ENCODE measurements at places on chromosomes 2 and 18. TPM values are rescaled to one million over a fixed set of nuclear protein-coding genes. Genes with fewer than 3 reads are reported as not detected.
A peak's percentile ranks its signal among the peaks of the same experiment; 100 is the strongest.

Gene KYNU
- not detected for total RNA-seq

Gene SERPINB11
- total RNA-seq, result not detected

Gene SCN3A
- 0.96 TPM for total RNA-seq

Gene GALNT3
- total RNA-seq, result 49.7 TPM

Gene C2orf92
- total RNA-seq, result 13.8 TPM

Gene TANC1
- total RNA-seq, result 34.5 TPM

Gene ANKZF1
- total RNA-seq, result 85.9 TPM

Gene AFF3
- total RNA-seq, result 9.0 TPM

DNA sequence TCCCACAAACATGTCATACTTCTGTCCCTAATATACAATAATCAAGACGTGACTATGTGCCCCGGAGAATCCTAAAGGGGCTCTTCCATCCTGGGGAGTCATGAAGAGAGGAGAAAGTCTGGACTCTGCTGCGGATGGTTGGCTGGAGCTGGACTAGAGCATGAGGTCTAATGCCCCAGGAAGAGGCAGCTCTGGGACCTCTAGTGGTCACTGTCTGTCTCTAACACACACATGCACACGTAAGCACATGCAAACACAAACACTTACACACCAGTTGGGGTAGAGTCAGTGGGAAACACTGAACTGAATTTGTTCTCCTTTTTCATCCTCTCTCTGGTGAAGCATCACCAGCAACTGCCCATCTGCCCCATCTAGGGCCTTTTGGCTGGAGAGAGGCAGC is 271.6 kb downstream of the TDRD15 start:
- no peaks in the 10 kb centered on the region for H3K4me1 ChIP-seq
- no peak overlapping the region for H3K27ac ChIP-seq
- DNase-seq, result no peak
- H3K27me3 ChIP-seq, result no peaks in the 10 kb centered on the region
- no peaks in the 10 kb centered on the region for H3K36me3 ChIP-seq

- H3K4me3 ChIP-seq, result no peak overlapping the region
- DNase-seq, result no peak
Observed at GRCh38 chr18:21826196-21826595, 85.6 kb downstream of the MIB1 start.

DNA sequence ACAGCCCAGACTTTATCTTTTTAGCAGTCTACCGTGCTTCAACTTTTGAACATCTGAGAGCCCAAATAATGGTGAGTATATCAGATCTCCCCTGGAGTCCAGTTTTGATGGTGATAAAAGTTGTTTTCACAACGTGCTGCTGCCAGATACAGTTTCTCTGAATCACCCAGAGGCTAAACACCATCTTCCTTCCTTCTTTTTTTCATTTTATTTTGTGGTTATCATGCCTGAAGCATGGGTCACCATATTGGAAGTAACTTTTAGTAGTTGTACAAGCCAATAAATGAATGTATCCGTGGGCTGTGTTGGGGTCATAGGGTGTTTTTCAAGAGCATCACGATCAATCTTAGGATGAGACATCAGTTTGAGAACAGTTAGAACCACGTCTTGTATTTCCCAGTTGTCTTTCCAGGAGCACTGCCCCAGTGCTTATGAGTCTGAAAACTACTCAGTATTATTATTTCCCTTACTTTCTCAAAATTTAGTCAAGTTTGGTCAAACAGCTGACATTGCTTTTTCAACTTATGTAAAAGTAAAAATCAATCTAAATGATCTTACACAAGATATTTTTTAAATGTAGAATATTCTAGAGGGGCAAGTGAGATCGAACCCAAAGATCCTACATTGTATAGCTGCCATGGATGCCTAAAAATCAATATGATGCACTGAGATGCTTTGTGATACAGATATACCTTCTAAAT is 311.4 kb downstream of the CTNNA2 start:
- H3K27ac ChIP-seq, result no peak overlapping the region
- no peaks in the 10 kb centered on the region for H3K4me1 ChIP-seq
- no peaks in the 10 kb centered on the region for H3K27me3 ChIP-seq
- no peaks in the 10 kb centered on the region for H3K36me3 ChIP-seq

DNA sequence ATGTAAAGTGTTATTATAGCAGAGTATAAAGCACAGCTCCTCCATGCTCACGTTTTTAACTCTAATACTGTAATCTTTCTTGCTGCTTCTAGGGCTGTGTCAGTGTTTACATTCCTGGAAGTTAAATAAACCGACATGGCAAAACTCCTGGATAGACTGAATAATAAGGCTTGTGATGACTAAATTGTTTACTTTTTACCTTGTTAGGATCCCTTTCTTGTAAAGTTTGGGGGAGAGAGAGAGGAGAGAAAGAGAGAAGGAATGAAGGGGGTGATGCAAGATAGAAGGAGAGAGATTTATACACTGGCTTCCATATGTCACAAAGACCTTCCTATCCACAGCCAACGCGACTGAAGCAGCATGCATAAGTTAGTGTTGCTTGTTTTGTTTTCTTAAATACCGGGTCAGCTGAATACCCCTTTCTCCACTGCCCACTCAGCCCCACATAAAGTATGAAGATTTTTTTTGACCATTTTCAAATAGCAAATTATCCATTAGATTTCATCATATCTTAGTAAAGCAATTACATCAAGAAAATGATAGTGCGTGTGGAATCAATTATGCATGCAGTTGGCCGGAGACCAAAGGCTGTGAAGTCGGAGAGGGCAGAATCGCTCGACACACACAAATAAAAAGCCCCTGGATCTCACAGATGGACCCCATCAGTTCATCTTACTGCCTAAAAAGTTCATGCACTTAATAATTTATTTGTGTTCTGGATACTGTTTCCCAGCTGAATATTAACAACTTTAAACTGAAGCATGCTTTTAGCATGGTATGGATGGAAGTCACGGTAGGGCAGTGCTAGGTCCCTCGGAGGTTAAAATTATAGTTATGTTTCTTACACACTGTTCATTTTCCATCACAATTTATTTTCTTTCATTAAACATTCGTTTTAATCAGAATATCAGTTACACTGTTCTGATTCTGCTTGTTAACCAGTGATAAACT is 20.1 kb downstream of the BCL11A start:
- no peak for DNase-seq
- H3K27me3 ChIP-seq, result no peaks in the 10 kb centered on the region
- H3K36me3 ChIP-seq, result no peaks in the 10 kb centered on the region
- peak overlapping the region; percentile 81 for H3K27ac ChIP-seq
- peaks cover 100% of the 10 kb centered on the region for H3K4me1 ChIP-seq

GRCh38 chr18:9994701-9995235 is 81.0 kb downstream of the VAPA start:
- no peak overlapping the region for H3K27ac ChIP-seq
- H3K27me3 ChIP-seq, result no peaks in the 10 kb centered on the region
- DNase-seq, result no peak

GRCh38 chr2:7719876-7720275 is 802.7 kb downstream of the RNF144A start:
- no peak overlapping the region for H3K27ac ChIP-seq
- H3K36me3 ChIP-seq, result no peaks in the 10 kb centered on the region
- H3K27me3 ChIP-seq, result no peaks in the 10 kb centered on the region
- no peak for DNase-seq

DNA sequence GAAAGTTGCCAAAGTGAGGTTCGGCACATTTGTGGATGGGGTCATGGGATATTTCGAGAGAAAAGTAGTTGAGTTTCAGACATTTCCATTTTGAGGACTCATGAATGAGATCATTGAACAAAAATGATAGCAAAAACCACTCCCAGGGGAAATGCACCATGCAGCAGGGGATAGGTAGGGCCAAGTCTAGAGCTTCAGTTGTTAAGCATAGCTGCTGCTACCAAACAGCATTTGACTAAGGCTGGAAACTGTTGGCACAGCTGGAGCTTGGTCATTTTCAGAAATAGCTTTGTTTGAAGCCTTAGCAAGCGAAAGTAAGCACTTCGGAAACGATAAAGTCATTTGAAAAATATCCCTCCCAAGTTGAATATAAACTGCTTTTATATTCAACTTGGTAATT is 431.8 kb downstream of the SOCS6 start:
- H3K27me3 ChIP-seq, result no peaks in the 10 kb centered on the region
- H3K36me3 ChIP-seq, result no peaks in the 10 kb centered on the region
- H3K4me1 ChIP-seq, result no peaks in the 10 kb centered on the region
- H3K4me3 ChIP-seq, result no peak overlapping the region

DNA sequence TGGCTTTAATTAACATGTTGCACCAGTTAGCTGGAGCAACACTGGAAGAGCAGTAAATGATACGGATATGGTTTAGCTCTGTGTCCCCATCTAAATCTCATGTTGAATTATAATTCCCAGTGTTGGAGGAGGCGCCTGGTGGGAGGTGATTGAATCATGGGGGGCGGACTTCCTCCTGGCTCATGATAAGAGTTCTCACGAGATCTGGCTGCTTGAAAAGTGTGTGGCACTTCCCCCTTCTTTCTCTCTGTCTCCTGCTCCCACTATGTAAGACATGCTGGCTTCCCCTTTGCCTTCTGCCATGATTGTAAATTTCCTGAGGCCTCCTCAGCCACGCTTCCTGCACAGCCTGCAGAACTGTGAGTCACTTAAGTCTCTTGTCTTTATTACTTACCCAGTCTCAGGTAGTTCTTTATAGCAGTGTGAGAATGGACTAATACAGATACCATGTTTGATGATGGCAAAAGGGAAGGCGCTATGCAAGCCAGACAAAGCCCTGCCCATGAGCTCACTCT is 963.6 kb downstream of the SOCS6 start:
- no peak overlapping the region for H3K4me3 ChIP-seq
- no peaks in the 10 kb centered on the region for H3K36me3 ChIP-seq
- no peaks in the 10 kb centered on the region for H3K4me1 ChIP-seq
- no peaks in the 10 kb centered on the region for H3K27me3 ChIP-seq

DNA sequence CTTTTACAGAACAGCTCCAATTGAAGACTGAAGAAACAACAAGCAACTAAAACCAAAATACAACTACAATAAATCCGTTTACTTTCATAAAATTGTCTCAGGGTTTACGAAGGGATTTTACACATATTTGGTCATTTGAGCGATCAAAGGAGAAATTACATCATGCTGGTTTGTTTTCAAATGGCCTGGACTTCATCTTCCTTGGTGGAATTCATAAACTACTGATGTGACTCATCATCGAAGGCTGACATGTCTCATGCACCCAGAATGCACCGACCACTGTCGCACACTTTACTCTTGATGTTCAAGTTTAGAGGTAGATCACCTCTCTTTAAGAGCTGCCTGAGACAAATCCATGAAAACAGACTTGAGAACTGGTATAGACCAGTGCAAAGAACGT is 25.6 kb upstream of the PMAIP1 start:
- no peak overlapping the region for H3K4me3 ChIP-seq
- H3K27me3 ChIP-seq, result no peaks in the 10 kb centered on the region
- H3K4me1 ChIP-seq, result no peaks in the 10 kb centered on the region
- no peaks in the 10 kb centered on the region for H3K36me3 ChIP-seq

DNA sequence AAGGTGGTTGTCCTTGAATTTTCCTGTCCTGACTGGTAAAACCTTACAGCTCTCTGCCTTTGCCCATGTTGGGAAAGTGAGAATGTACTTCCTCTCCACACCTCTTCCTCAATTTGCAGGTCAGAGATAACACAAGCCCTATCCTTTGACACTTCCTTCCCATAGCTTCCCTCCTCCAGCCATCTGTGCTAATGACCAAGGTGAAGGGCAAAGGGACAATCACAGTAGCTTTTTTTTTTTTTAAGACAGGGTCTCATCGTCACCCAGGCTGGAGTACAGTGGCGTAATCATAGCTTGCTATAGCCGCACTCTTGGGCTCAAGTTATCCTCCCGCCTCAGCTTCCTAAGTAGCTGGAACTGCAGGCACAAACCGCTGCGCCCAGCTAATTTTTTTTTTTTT is 24.3 kb upstream of the STPG4 start:
- DNase-seq, result no peak
- no peak overlapping the region for H3K27ac ChIP-seq
- no peaks in the 10 kb centered on the region for H3K4me1 ChIP-seq
- H3K27me3 ChIP-seq, result no peaks in the 10 kb centered on the region
- H3K36me3 ChIP-seq, result no peaks in the 10 kb centered on the region
- no peak overlapping the region for H3K4me3 ChIP-seq

DNA sequence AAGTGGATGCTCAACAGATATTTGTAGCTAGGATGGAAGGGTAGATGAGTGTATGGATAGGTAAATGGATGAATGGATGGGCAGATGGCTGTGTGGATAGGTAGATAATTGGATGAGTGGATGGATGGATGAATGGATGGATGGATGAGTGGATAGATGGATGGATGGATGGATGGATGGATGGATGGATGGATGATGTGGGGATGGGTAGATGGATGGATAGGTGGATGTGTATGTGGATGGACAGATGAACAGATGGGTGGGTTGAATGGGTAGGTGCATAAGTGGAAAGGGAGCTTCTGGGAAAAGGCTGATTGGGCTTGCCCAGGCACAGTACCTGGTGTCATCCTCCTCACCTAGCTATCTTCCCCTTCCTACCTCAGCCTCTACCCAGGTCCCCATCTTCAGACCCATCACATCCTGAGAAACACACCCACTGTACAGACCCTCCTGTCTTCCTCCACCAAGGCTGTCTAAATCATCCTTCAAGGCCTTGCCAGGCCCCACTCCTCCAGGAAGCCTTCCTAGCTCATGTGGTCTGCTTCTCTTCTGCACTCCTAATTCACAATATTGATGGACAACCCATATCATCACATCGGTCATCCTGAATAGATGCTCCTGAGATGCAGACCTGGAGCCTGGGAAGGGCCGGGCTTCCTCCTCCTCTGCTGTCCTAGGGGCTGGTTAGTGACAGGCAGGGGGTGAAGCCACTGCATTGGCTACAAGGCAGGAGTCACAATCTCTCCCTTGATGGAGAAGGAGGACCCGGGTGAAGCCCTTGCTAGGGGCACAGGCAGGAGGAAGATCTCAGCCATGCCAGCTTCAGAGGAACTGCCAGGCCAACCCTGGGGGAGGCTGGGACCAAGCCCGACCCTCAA is 49.4 kb downstream of the SMAD7 start:
- no peaks in the 10 kb centered on the region for H3K36me3 ChIP-seq
- no peak overlapping the region for H3K4me3 ChIP-seq
- DNase-seq, result no peak
- H3K27ac ChIP-seq, result peak overlapping the region; percentile 44
- peaks cover 11% of the 10 kb centered on the region for H3K4me1 ChIP-seq
- no peaks in the 10 kb centered on the region for H3K27me3 ChIP-seq

- no peak overlapping the region for H3K4me3 ChIP-seq
- H3K4me1 ChIP-seq, result no peaks in the 10 kb centered on the region
- H3K27ac ChIP-seq, result no peak overlapping the region
- H3K36me3 ChIP-seq, result no peaks in the 10 kb centered on the region
- no peaks in the 10 kb centered on the region for H3K27me3 ChIP-seq
Observed at GRCh38 chr2:40394597-40394996, 57.3 kb downstream of the SLC8A1 start.

DNA sequence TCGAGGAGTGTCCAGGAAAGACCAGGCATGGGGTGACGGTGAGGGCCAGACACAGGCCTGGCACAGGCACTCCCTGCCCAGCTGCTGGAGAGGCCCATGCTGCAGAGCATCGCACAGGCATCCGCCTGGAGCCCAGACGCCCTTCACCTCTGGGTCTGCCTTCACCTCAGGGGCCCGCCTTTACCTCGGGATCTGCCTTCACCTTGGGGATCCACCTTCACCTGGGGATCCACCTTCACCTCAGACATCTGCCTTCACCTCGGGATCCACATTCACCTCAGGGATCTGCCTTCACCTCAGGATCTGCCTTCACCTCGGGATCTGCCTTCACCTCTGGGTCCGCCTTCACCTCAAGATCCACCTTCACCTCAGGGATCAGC is 7.7 kb downstream of the KIF1A start:
- H3K4me1 ChIP-seq, result no peaks in the 10 kb centered on the region
- no peak overlapping the region for H3K27ac ChIP-seq
- peaks cover 10% of the 10 kb centered on the region for H3K27me3 ChIP-seq
